Stimulated activated CD4-positive, alpha-beta T cell treated with anti-CD3 and anti-CD28 coated beads, TNF-alpha, amount 100 ng/mL, for 1 hour (primary cell): ENCODE measurements at places on chromosomes 1 and 21.

DNA sequence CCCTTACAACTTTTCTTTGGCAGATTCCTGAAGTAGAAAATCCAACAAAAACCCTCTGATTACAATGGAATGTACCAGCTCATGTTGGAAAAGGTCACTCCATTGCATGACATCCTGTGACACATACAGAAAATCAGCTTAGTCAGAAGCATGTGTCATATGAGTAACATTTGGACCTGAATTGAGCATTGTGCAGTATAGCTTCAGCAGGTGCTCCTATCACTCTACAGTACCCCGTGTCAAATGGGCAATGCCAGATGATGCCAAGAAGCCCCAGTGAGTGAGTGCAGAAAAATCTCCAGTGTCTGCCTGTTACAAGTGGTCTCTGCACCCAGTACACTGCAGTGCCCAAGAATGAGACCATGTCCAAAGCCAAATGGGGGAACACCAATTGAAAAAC lies 129.7 kb upstream of the RUNX1 start:
- no peak for DNase-seq

- DNase-seq: no peak
Observed at GRCh38 chr1:42348498-42348897, 13.5 kb upstream of the FOXJ3 start.

DNA sequence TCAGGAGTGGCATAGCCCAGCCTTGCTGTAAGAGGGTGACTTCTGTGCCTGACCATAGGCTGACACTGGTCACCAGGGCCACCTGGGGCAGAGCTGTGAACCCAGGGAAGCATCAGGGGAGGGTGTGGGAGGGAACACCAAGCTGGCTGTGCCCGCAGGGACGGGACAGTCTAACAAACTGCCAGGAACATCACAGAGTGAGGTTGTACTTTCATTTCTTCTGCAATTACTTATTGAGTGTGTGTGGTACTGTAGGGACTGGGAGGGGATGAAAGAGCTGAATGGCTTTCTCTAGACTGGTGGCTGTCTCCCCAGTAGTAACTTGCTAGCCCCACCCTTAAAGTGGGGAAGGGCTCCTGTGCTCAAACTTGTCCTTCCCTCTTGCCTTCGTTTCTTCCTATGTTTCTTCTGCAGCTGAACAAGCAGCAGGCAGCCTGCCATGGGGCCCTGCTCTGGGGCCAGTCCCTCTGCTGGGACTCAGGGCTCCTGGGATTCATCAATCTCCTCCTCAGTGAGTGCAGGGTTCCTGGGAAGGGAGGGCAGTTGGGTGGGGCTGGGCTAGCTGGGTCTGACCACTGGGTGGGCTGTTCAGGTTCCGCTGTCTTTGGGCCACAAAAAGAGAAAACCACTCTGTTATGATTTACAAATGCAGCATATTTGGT lies 39.7 kb upstream of the ETV3 start:
- no peak for DNase-seq

GRCh38 chr1:182442333-182442732 lies 7.6 kb upstream of the RGSL1 start:
- no peak for DNase-seq

DNA sequence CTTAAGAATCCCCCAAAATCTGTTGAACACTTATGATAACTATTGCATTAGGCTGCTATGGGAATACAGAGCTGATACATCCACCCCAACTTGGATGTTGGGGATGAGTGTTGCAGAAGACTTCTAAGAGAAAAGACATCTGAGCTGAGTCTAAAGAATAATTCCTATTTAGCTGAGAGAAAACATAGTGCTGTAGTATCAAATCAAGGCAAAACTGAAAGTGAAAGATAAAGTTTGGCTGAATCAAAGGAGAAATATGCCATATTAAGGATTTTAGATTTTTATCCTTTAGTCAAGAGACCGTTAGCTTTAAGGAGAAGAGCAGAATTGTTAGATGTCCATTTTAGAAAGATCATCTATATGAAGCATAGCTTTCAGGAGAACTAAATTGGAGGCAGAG lies 726.9 kb upstream of the PTBP2 start:
- no peak for DNase-seq

GRCh38 chr1:223350361-223350908 lies 13.5 kb downstream of the SUSD4 start:
- no peak for DNase-seq

DNA sequence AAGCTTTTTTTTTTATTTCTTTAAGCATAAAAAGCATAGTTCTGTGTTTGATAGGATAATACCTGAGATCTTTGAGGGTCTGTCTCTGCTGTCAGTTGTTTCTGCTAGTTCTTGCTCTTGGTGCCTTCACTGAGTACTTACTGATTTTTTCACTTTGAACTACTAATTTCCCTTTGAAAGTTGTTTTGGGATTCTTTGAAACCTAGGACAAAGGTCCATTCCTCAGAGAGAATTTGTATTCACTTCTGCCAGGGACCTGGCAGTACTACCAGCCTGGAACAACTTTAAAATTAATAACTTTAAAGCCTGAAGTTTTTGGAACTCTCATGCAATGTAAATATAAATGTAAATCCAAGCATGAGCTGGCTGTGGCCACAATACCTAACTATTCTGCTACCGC lies 190.1 kb downstream of the TM2D1 start:
- DNase-seq: no peak

GRCh38 chr1:155086128-155086741 lies 7.6 kb downstream of the EFNA3 start:
- DNase-seq: peak; percentile 64

DNA sequence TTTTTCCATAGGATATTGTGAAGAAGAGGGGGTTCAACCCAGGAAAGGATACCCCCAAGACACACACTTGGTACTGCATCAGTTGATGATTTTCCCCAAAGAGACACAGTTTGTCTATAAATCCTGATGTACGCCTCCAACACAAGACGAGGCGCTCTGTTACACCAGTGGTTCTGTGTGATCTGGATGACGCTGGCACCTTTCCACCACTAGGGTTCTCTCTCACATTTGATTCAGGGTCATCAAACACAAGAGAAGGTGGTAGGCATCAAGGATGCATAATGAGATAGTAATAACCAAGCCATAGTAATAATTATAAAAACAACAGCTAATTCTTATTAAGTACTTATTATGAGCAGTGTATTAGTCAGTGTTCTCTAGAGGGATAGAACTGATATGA lies 508.8 kb upstream of the ZP4 start:
- DNase-seq: no peak

- DNase-seq: no peak
Observed at GRCh38 chr1:22791831-22792347, 81.2 kb downstream of the EPHB2 start.

DNA sequence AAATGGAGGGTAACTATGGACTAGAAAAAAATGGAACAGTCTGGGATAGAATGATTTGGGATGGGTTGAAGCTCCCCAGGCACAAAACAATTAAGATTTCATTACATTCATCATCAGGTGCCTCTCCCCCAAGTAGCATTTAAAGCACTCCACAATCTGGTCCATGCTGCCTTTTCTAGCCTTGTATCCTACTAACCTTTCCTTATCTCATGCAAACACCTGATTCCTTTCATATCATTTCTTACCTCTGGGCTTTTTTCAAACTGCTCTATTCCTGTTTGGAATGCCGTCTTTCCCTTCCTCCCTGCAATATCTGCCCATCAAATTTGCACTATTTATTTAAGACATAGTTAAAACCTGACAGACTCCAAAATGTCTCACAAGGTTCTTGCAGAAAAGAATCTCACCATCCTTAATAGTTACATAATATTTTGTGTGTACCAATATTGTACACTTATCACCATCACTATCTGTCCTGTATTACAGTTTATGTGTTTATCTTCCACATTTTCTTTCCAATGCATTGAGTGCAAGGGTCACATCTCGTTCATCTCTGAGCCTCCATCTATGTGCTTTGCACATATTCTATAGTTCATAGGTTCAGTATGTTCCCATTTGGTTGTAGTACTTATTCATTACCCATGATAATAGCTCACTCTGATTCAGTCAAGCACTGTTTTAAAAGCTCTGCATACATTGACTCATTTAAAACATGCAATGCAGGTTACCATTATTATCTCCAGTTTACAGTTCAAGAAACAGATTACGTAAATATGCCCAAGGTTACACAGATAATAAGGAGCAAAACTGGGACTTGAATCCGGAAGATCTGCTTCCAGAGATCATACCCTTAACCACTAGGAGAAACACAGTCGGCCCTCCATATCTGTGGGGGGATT lies 16.1 kb upstream of the SHCBP1L start:
- no peak for DNase-seq

DNA sequence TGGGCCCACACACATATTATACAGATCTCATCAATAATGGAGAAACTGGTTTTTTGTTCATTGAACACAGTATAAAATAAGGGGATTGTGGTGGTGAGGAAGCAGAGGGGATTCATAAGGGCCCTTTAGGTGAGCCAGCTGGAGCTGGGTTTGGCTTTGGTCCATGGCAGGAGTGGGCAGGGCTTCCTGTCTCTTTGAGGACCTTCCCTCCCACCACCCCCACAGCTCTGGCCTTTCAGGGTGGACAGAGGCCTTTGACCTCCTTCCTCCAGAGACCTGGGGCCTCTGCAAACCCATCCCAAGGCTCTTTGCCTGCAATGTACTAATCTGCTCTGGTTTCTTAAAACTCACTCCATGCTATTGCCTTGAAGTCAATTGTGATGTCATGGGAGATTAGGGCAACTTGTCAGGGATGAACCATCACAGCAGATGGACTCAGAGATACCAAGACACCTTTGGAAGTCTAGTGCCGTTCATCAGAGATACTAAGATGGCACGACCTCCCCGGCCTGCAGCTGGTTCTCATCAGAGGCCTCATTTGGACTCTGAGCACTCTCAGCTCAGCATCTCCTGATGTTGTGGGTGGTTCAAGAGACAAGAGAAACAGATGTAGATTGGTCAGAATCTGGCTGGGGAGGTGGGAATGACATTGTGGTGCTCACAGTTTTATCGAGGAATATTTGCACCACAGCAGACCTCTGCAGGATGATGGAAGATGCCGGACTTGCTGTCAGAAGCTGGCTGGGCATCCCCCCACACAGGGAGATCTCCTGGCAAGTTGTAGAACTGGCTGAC lies 37.9 kb downstream of the LHX4 start:
- DNase-seq: no peak

DNA sequence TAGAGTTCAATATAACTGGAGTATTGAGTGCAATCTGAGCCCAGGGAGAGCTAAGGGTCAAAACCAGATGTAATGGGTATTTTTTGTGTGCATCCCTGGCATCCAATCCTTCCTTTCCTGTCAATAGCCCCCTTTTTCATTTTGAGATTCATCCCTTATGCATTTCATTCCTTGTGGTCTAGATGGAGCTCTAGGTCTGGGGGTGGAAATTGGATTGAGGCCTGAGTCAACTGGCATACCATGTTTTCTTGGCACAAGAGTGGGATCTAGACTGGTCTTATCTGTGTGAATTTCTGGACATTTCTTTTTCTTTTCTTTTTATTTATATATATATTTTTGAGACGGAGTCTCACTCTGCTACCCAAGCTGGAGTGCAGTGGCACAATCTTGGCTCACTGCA lies 67.3 kb upstream of the RAB3GAP2 start:
- DNase-seq: no peak

DNA sequence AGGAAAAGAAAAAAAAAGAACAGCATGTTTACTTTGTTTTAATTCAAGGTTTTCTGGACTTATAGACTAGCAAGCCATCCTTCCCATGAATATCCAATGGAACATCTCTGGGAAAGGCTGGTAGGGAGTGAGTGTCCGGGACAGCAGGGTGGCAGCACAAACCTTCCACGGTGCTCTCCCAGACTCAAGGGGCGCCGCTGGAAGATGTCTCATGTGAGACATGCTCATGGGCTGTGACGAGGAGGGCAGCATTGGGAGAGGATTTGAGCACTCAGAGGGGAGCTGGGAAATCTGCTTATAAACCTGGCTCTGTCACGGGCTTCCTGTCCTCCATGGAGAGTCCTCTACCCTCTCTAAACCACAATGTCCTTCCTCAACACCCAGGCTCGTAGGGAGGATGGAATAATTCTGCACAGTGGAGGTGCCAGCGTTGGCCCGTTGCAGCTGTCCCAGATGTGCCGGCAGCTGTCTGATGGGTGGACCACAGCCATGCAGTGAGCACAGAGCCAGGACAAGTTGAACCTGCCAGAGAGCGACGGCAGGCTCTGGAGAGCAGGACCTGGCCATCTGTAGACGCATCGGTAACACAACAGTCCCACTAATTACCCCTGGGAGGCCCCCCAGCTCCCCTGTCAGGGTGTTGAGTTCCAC lies 100.1 kb upstream of the IGSF21 start:
- DNase-seq: no peak

DNA sequence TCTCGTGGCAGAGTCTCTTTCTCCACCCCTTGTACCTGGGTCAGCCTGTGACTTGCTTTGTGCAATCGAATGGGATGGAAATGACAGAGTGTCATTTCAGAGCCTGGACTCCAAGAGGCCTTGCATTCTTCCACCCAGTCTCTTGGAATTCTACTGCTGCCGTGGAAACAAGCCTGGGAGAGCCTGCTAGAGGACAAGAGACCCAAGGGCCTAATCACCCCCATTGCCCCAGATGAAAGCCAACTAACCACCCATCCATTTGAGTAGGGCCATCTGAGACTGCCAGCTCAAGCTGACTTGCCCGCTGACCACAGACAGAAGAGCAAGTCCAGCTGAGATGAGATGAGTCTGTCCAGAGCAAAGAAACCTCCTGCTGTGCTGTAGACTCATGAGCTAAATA lies 201.6 kb downstream of the PTPRU start:
- no peak for DNase-seq

DNA sequence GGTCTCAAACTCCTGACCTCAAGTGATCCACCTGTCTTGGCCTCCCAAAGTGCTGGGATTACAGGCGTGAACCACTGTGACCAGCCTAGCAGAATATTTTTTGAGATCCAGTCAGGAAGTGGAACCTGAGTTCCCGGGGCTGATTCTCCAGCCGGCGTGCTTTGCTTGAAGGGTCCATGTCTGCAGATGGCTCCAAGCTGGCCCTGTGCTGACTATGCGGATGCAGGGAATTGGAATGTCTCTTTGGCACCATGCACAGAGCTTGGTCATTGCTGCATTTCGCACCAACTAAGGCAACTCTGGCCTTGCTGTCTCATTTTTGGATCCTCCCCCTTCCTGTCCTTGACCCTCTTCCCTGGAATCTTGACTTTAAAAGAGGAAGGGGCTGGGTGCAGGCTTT lies 28.1 kb downstream of the ARHGEF10L start:
- no peak for DNase-seq

- no peak for DNase-seq
Observed at GRCh38 chr1:192489748-192490147, 85.8 kb upstream of the RGS1 start.

GRCh38 chr1:114779722-114780121 lies 763 bp downstream of the SIKE1 start:
- no peak for DNase-seq

GRCh38 chr1:198681831-198682759 lies 43.3 kb downstream of the PTPRC start:
- peak; percentile 60 for DNase-seq

- DNase-seq: no peak
Observed at GRCh38 chr1:77556045-77556444, 126.4 kb downstream of the ZZZ3 start.

DNA sequence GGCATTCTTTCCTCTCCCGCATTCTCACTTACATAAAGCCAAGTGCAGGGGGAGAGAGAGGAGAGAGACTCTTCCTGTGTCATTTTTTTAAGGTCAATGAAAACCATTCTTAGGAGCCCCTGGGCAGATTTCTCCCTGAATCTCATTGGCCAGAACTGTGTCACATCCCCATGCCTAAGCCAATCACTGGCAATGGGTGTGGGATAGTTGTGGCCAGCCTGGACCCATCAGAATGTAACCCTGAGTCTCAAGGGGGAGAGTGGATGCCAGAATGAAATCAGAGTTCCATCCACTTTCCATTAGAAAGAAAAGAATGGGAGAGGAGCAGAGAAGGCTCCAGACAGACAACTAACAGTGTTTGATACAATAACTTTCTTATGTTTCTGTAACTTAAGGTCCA lies 31.2 kb upstream of the COQ8A start:
- no peak for DNase-seq

- DNase-seq: no peak
Observed at GRCh38 chr1:98044071-98044697, 123.3 kb upstream of the DPYD start.
